Stimulated activated CD4-positive, alpha-beta T cell treated with anti-CD3 and anti-CD28 coated beads, Interleukin-12 subunit alpha, Interleukin-12 subunit beta, amount 100 ng/mL, for 4 hours (primary cell): ENCODE measurements at places on chromosomes 4 and X.

GRCh38 chrX:65017451-65017850 lies 41.2 kb upstream of the ZC4H2 start:
- no peak for DNase-seq

DNA sequence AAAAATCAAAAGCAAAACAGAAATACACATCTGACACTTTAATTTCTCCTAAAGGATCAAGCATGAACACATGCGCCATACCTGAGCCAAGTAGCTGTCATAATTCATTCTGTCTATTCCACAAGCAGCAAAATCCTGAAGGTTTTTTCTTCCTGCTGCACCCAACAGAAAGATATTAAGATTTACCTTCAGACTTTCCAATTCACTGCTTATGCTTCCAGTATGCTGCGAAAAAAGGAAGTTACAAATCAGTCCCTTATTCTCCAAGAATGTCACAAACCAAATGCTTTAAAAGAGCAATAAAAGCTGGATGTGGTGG lies 29.2 kb upstream of the FGFBP2 start:
- no peak for DNase-seq

GRCh38 chr4:127410644-127411043 lies 222.1 kb upstream of the INTU start:
- DNase-seq: no peak

DNA sequence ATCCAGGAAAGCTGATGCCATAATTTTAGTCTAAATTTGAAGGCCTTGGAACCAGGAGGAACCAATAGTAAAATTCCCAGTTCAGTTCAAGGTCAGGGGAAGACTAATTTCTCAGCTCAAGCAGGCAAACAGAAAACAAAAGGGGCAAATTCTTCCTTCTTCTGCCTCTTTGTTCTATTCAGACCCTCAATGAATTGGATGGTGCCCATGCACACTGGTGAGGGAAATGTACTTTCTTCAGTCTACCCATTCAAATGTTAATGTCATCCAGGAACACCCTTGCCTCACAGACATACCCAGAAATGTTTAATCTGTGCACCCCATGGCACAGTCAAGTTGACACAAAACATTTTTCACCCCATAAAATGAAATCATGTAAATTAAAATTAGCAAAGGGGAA lies 1851.2 kb upstream of the ADGRL3 start:
- no peak for DNase-seq
